ENCODE measurements at places on chromosomes 1 and 21.

DNA sequence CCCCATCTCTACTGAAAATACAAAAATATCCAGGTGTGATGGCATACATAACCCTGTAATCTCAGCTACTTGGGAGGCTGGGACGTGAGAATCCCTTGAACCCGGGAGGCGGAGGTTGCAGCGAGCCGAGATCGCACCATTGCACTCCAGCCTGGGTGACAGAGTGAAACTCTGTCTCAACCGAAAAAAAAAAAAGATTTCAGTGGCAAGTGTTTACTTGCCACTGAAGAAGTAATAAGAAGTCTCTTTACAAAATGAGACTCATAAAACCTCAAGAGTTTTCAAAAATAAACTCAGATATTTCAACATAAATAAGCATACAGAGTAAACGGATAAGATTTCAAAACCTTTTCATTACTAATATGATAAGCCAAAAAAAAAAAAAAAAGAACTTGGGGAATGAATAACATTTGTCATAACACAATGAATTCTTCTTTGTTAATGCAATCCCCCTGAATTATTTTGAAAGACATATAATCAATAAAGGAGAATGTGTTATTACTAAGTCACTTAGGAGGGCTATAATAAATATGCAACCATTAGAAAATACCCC is 34.2 kb upstream of the EXO1 start:
- no peak for DNase-seq

DNA sequence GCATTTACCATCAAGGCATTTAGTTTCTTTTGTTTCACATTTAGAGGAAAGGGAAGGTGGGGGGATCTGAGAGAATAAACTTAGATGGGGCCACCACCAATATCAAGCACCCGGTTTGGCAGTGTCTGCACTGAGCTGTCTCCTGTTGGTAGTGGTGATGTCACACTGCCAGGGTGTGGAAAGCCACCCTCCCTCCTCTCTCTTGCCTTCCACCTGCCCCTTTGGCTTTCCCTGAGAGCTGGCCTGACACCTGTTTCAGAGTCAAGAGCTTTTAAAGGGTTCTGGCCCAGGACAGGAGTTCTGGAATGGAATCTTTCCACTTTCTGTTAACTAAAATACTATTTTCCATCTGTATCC is 13.4 kb downstream of the ATF3 start:
- no peak for DNase-seq

DNA sequence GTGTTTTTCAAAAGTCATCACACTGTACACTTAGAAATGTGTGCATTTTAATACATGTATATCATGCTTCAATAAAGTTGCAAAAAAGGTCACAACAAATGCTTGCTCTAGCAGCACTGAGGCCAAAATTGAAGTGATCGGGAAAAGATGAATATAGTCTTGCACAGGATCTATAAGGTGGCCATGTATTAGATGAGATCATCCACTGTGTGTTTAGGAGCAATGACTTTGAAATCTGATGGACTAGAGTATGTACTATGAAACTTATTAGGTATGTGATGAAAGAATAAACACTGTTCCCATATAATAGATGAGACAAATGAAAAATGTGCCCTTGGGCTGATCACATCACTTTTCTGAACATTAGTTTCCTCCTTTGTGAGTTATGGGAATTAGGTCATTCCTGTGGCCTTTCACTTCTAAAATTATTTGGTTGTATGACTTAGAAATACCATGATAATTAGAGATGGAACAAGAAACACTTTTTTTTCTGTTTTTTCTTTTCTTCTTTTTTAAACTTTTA is 984.6 kb downstream of the ADGRL2 start:
- DNase-seq = no peak

GRCh38 chr1:221268295-221268694 is 389.1 kb downstream of the HLX start:
- no peak for DNase-seq

GRCh38 chr1:67771749-67772148 is 61.5 kb downstream of the GNG12 start:
- DNase-seq = no peak

DNA sequence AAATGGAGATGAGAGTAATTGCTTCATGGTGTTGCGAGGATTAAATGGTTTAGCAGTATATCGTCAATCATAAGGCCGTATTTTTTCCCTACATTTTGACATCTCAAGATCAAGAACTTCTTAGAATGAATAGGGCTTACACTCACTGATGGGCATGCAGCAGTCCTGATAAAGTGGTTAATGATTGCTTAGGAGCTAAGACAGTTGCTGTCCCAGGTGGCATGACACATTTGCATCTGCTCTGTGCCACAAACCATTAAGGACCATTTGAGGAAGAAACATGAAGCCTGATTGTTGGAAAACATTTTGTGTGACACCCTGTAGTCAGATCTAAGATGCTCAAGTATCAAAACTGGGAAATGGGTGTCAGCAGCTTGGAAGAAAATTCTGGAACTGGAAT is 81.0 kb upstream of the SGIP1 start:
- DNase-seq = no peak

GRCh38 chr1:213327017-213327667 is 276.1 kb downstream of the RPS6KC1 start:
- no peak for DNase-seq

DNA sequence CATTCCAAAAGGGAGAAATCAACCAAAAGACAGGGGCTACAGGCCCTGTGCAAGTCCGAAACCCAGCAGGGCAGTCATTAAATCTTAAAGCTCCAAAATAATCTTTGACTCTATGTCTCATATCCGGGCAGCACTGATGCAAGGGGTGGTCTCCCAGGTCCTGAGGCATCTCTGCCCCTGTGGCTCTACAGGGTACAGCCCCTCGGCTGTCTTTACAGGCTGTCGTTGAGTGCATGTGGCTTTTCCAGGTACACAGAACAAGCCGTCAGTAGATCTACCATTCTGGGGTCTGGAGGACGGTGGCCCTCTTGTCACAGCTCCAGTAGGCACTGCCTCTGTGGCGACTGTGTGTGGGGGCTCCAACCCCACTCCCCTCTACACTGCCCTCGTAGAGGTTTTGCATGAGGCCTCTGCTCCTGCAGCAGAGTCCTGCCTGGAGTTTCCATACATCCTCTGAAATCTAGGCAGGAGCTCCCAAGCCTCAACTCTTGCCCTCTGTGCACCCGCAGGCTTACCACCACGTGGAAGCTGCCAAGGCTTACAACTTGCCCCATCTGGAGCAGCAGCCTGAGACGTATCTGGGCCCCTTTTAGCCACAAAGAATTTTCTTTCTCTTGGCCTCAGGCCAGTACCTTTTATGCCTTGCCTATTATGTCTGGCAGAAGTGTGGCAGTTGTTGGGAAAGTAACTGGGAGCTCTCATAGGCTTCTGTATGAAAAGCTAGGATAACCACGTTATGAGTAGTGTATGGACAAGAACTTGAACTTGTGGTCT is 52.5 kb downstream of the POU2F1 start:
- no peak for DNase-seq

DNA sequence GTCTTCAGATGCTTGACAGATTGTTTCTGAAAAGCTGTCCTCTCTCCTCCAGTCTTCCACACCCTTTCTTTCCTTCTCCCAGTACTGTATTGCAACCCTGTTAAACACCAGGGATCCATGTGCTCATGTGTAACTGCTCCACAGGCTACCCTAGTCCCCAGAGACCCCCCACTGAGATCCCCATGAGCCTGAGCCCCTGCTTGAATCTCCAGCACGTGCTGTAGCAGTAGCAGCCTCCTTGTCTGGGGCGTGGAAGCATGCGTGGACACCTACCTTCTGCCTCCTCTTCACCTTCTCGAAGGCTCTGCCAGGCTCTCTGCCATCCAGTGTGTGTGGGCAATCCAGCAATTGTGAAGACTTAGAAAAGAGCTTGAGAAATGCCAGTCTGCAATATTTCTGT is 25.2 kb downstream of the GPR137B start:
- no peak for DNase-seq

- DNase-seq = no peak
Measured at GRCh38 chr1:43327549-43328292, 9.9 kb upstream of the MPL start.

DNA sequence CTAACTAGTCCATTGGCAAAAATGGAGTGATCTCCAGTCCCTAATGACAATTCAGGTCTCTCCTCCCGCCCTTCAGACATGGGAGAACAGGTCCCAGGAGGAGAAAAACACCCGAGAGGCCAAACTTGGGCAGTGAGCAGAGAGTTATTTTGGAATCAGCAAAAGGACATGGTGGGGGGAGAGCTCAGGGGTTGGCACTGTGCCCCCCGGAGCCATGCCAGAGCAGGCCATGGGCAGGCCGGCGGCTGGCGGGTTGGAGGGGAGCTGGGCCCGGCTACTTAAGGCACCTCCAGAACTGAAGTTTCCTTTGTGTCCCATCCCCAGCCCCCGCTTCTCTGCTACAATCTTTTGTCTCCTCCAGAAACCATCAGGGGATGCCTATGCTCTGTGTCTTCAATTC is 7.1 kb downstream of the LGR6 start:
- no peak for DNase-seq

DNA sequence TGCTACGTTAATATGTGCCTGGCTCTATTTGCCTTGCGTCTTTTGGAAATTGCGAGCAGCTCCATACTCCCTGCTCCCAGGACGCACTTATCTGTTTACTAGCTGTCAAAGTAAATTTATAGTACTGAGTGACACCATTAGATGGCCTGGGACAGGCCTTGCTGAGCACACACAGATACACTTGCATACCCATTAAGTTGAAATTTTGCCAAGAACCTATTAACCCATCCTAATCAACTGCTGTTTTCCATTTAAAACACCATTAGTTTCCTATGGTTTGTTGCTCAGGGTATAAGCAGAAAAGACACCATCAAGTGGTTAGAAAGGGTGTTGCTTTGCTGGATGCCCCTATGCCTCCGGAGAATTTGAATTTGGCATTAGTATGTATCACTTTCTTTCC is 187.3 kb downstream of the SLC44A5 start:
- DNase-seq = peak; percentile 47

- DNase-seq = no peak
Measured at GRCh38 chr1:40785446-40785845, 1.9 kb downstream of the KCNQ4 start.

- no peak for DNase-seq
Measured at GRCh38 chr1:23393706-23394105, 24.1 kb upstream of the ZNF436 start.

- DNase-seq = no peak
Measured at GRCh38 chr1:109046671-109047070, 4.8 kb upstream of the WDR47 start.

DNA sequence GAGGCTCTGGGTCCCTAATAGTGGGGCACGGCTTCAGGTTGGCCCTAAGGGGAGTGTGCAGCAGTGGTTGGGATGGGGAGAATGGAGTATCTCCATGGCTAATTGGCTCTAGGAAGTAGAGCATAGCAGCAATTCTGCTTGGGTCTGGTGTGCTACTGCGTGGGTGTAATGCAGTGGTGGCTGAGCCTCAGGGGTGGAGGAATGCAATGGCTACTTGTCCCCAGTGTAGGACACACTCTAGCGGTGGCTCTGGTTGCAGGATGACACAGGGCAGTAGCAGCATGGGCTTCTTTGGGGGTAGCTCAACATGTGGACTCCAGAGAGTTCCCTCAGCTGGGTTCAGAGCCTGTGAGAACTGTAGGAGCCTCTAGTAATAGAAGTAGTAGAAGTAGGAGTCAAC is 91.2 kb upstream of the FAM78B start:
- DNase-seq = no peak

- no peak for DNase-seq
Measured at GRCh38 chr21:20631633-20632032, 366.6 kb upstream of the NCAM2 start.

GRCh38 chr1:212595787-212596714 is 12.5 kb upstream of the ATF3 start:
- no peak for DNase-seq

DNA sequence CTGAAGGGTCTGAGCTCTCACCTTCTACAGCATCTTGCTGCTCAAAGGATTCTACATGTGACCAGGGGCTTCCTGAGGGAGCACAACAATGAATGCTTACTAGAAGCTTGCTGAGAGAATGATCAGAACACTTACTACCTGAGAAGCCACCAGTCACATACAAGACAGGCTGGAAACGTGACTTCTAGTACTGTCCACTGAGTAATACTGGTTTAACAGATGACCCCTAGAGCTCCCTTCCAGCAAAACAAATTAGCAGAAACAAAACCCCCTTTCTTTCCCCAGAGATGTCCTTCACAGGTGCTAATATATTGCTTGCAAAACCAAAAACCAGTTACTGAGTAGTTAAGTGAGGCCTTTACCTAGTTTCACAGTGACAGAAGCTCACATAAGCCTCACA is 2.1 kb downstream of the TAF5L start:
- DNase-seq = no peak

DNA sequence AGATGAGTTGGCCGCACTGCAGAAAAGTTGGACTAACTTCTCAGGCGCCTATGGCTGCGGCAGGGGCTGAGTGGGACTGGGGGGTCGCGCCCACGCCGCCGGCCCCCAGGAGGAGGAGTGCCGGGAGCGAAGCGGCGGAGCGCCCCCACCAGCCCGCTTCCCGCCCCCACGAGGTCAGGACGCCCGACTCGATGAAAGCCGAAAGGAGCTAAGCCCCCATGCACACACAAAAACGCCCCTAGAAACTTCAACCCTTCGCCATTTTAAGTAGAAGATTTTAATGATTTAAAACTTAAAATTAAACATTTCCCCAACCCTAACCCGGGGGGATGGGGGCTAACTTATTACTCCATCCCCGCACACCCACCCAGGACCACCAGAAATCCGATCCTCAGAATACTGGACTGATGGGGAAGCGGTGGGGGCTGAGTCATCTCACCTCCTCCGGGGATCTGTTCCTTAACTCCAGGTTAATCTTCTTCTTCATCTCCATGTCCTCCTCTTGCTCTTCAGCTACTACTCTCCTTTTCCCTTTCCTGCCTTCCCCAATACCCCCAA is 539 bp downstream of the ANP32E start:
- no peak for DNase-seq

DNA sequence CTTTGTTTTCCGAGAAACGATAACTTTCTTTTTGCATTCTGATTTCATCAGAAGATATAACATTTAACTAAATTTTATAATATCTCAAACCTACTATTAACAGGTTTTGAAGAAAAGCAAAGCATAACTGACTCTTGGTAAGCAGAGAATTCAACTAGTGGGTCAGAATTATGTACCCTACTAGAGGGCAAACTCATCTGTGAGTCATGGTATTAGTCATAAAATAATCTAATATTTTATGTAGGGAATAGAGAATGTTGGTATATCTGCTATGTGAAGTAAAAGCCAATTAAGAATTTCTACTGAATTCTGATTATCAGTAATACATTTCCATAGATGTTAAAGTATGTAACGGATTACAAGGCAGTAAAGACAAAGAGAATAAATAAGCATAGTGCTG is 56.8 kb downstream of the USP1 start:
- no peak for DNase-seq

DNA sequence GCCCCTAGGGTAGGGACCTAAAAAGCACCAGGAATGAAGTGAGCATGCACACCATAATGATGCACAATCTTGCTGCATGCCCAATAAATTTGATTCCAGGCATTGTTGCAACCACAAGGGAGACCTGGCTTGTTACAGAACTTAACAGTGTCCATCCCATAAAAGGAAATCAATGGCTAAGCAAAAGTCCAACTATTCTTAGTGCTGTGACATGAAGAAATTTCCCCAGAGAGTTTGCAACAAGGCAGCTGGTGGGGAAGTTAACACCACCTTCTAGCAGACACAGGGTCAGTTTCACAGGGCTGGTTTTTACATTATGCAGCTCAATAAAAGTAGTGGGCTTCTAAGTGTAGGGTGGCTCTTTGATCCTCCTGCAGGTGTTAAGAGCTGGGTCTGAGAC is 221.1 kb downstream of the KCNJ6 start:
- DNase-seq = no peak

- no peak for DNase-seq
Measured at GRCh38 chr1:21750841-21751240, 32.1 kb downstream of the USP48 start.
